Large intestine (tissue), 12 donors: ENCODE measurements at places on chromosomes 3 and 15. TPM values are rescaled to one million over a fixed set of nuclear protein-coding genes. Genes with fewer than 3 reads are reported as not detected.

The LMOD3 gene
- polyA plus RNA-seq, result 0.18 TPM

The PPP1R14D gene
- 14.0 TPM for polyA plus RNA-seq

The SHC4 gene
- polyA plus RNA-seq, result 1.7 TPM

The SQOR gene
- polyA plus RNA-seq, result 51.2 TPM

The ZNF660 gene
- 5.7 TPM for polyA plus RNA-seq

The SYNPR gene
- 0.87 TPM for polyA plus RNA-seq

The P4HTM gene
- polyA plus RNA-seq, result 46.5 TPM

The CYP1A2 gene
- not detected for polyA plus RNA-seq

The PEAK1 gene
- polyA plus RNA-seq, result 25.7 TPM

The WDR72 gene
- 0.75 TPM for polyA plus RNA-seq

The MME gene
- polyA plus RNA-seq, result 307 TPM

The CILP gene
- polyA plus RNA-seq, result 2.8 TPM
